ENCODE measurements at places on chromosomes 4 and X. TPM values are rescaled to one million over a fixed set of nuclear protein-coding genes. Genes with fewer than 3 reads are reported as not detected.

GAGE13 gene
- polyA plus RNA-seq = not detected

FMR1 gene
- polyA plus RNA-seq = 14.9 TPM

RTL5 gene
- 3.7 TPM for polyA plus RNA-seq

VGLL1 gene
- polyA plus RNA-seq = 7.7 TPM

DNA sequence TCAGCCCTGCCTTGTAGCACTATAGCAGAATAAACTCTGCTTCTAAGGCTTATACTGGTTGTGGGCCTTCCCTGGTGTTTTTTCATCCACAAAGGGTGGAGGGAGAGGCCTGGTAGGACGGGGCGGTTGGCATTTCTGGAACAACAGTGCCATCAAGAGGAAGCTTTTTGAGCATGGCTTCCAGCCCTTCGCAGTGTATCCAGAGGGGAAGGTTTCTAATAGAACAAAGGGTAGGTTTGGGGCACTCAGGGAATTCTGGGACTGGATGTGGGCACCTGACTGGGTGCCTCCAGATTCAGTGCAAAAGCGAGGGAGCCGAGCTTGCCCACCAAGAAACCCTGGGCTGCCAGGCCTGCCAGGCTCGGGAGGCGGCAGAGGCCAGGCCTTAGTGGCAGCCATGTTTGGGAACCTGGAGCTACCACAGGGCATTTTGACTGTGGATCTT is 229.6 kb upstream of the AGTR2 start:
- peak; percentile 94 for DNase-seq

- no peak for DNase-seq
Measured at GRCh38 chr4:13347517-13348125, 136.5 kb downstream of the RAB28 start.

- no peak for DNase-seq
Measured at GRCh38 chrX:85499400-85499799, 119.9 kb upstream of the POF1B start.

GRCh38 chr4:83962492-83962891 is 426.6 kb downstream of the GPAT3 start:
- no peak for DNase-seq

- no peak for DNase-seq
Measured at GRCh38 chrX:148872881-148873280, 372.5 kb downstream of the AFF2 start.

GRCh38 chr4:151894246-151894645 is 133.4 kb upstream of the GATB start:
- DNase-seq = no peak

GRCh38 chr4:75916091-75916661 is 13.9 kb upstream of the PPEF2 start:
- DNase-seq = no peak

- no peak for DNase-seq
Measured at GRCh38 chrX:35461164-35461563, 337.0 kb upstream of the MAGEB16 start.

DNA sequence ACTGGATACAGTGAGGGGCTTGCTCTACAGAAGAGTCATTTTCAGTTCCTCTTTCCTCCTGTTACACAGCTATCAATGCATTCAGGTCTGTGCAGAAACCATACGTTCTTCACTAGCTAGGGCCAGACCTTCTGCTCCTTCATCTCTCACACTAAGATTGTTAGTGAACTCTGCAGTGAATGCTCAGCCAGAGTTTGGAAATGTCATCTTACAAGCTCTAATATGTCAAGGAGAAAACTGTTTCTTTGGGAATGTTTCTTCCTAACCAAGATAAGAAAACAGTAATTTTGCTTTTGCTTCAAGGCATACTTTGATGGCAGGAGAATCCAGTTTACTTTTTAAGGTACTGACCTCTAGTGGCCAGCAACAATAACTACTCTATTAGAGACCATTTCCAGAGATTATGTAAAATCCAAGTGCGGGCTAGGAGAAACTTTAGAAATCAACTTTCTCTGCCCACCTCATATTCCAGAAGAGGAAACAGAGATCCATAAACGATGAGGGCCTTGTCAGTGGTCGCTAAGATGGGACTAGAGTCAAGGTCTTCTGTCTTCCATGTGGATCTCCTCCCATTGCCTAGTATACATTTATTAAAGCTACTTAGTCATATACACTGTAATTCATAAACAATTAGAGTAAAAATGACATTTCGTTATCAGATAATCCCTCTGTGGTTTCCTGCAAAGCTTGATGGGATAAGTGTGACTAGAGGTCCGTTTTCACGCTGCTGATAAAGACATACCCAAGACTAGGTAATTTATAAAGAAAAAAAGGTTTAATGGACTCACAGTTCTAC is 12.1 kb upstream of the CC2D2A start:
- DNase-seq = peak; percentile 78

GRCh38 chrX:153830640-153831428 is 490 bp upstream of the PDZD4 start:
- DNase-seq = no peak

- no peak for DNase-seq
Measured at GRCh38 chr4:109959195-109959594, 46.5 kb downstream of the EGF start.

DNA sequence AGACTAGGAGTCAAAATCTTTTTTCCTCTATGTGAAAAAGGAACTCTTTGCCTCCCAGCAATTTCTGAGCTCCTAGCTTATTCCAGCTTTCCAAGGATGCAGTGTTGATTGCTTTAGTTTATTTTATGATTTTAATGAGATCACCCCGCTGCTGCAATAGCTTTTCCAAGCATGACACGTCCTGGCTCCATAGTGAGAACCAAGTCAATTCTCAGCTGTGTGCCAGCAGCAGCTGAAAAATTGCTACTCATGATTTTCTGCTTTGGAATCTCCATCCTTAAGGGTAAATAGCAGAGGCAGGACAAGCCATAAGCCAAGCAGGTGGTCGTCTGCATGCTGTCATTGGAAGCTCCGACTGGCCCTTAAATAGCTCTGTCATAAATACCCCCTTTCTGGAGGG is 64.5 kb downstream of the FTHL17 start:
- DNase-seq = peak; percentile 20

GRCh38 chrX:1610166-1610565 is 4.7 kb upstream of the ASMT start:
- DNase-seq = no peak

GRCh38 chr4:147418226-147418625 is 62.7 kb upstream of the EDNRA start:
- no peak for DNase-seq

GRCh38 chrX:12329476-12329875 is 191.2 kb downstream of the FRMPD4 start:
- DNase-seq = no peak

DNA sequence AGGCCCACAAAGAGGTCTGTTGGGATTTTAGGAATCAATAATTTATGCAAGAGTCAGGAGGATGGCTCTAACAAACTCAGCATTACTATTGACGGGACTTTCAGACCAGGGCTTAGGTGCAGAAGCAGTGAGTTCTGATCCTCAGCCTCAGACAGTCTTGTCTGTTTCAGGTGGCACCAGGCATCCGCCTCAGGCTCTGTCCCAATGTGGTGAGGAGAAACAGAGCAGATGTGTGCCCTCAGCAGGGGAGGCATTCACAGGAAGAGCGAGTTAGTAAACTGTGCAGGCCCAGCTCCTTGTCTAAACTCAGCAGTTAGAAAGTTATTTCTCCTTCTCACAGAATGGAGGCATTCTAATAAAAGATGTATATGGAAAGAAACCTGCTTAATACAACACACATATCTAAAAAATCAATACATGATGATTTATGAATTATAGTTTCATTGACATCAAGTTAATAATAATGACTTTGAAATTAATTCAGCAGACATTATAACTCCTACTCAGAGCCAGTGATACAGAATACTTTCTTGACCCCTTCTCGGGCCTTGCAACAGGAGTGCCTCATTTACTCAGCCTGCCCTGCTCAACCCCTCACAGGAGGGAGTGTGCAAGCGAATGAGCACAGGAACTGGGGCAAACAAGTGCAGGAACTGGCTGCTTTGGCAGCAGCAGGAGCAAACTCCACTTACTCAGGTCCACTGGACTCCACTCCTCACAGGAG is 202.8 kb upstream of the SMIM31 start:
- no peak for DNase-seq

DNA sequence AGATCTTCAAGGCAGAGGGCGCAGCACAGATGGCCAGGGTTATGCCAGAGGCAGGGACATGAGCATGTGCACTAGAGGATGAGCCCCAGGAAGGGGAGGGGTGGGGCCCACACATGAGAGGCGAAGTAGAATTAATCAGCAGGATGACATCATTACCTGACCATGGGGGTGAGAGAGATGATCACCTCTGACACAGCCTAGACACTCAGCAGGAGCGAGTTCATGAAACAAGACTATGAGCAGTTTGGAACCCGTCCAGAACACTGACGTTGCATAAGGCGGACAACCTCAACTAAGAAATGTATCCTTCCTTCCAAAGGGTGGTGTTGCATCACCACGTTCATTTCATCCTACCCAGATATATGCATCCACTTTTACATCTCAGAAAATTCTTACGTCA is 446.7 kb upstream of the TENM3 start:
- DNase-seq = no peak

DNA sequence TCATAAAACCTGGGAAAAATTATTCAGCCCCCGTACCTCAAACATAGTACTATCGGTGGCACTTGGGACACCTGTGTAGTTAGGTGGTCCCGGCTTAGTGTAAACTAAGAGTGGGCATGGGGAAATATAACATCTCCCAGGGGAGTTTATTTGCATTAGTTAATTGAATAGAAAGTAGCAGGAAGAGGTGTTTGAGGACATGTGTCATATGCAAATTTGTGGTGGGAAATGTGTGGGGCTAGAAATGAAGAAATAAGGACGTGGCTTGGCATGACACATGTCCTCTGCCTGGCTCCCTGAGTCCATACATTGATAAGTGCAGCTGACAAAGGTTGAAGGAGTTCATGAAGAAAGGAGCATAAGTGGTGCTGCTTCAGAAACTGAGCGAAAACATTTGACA is 483.6 kb downstream of the SH2D1A start:
- DNase-seq = no peak

DNA sequence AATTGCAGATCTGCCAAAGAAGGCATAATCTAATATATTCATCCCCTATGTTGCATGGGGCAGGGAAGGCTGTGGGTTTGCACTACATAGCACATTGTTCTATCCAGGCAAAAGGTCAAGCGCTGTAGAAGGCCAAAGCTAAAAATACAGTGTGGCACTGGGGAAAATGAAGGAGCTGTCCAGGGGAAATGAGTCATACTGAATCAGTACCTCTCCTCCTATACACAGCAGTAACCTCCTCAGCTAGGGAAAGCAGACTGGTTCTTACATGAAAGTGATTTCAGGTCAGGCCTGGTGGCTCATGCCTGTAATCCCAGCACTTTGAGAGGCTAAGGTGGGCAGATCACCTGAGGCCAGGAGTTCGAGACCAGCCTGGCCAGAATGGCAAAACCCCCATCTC is 31.0 kb upstream of the SLC25A4 start:
- DNase-seq = peak; percentile 76

DNA sequence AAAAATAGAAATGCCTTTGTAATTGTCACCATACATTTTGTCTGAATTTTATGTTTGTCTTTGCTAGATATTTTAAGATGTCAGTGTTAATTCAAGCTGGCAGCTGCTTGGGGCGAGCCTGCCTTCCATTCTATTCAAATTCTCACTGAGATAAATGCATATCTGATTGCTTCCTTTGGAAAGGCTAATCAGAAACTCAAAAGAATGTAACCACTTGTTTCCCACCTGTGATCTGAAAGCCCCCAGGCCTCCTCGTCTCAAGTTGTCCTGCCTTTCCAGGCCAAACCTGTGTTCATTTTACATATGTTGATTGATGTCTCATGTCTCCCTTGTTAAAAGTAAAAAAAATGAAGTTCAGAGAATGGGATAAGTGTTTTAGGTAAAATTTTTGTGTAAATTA is 318.7 kb upstream of the TECRL start:
- no peak for DNase-seq

GRCh38 chr4:1045595-1046201 is 34.3 kb downstream of the FGFRL1 start:
- DNase-seq = peak; percentile 35

DNA sequence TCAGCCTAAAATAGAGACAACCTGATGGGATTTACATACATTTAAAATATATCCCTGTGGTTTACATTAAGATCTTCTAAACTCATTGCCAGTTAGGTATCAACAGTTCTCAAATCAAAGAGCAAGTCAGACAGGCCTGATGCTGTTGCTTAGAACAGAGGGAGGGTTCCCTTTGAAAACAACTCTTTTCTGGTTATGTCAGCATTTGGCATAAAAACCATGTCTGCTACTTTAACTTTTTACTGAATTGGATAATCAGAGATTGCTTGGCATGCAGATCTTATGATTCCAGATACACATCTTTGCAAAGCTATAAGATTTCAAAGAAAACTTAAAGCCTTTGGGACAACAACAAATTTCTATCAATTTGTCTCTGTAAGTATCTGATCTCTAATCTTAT is 140.8 kb downstream of the CPE start:
- DNase-seq = no peak

DNA sequence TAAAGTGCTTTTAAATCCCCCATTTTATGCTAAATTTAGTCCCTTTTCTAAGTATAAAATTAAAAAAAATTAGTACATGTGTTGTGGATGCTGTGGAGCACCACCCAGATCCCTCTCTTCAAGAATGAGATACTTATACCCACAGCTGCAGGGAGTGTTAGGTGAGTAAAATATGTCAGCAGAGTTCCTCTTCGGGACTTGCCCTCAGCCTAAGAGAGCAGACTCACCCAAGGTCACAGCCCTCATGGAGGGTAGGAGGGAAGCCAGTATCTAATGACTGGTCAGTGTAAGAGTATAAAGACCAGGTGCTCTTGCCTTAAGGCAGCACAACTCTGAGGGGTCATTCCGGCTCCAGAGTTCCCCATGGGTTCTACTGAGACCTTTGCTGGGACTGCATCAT is 88.5 kb downstream of the REELD1 start:
- DNase-seq = no peak

Measured in stomach (tissue), 19 donors.